ENCODE measurements at places on chromosomes 11 and 22. TPM values are rescaled to one million over a fixed set of nuclear protein-coding genes. Genes with fewer than 3 reads are reported as not detected.

Gene EFCAB6
- 3.2 TPM for total RNA-seq

Gene SAC3D1
- total RNA-seq: 9.6 TPM

Gene IFT27
- total RNA-seq: 8.0 TPM

Gene MPST
- total RNA-seq: 193 TPM

Gene MYBPC3
- total RNA-seq: 0.19 TPM

Gene TRIM49D1
- total RNA-seq: not detected

GRCh38 chr11:134349109-134349801 lies 17.5 kb downstream of the GLB1L2 start:
- DNase-seq: no peak

- DNase-seq: no peak
These were observed 9.2 kb upstream of the CELSR1 start for GRCh38 chr22:46546466-46547178.

DNA sequence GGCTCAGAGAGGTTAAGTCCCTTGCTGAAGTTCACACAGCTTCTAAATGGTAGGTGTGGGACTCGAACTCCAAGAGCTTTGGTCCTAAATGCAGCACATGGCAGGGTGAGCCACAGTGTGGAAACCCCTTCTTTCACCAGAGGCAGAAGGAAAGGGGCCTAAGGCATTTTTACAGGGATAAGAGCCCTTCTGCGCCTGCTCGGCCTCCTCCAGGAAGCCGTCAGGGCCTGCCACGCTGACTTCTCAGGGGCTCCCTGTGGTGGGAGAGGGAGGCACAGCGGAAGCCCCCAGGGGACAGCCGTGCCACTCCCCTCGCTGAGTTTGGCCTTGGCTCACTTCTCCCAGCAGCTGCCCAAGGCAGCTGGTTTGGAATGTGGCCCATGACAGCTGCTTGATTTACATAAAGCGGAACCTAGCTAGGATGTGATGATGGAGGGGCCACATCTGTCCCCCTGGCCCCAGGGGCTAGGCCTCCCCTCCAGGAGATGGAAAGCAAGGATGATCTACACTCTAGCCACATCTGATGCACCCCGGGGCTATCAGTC lies 35.4 kb downstream of the CD82 start:
- DNase-seq: no peak

GRCh38 chr11:19961225-19961624 lies 199.1 kb downstream of the DBX1 start:
- DNase-seq: no peak

- no peak for DNase-seq
These were observed 62.7 kb downstream of the PAK1 start for GRCh38 chr11:77411137-77411707.

DNA sequence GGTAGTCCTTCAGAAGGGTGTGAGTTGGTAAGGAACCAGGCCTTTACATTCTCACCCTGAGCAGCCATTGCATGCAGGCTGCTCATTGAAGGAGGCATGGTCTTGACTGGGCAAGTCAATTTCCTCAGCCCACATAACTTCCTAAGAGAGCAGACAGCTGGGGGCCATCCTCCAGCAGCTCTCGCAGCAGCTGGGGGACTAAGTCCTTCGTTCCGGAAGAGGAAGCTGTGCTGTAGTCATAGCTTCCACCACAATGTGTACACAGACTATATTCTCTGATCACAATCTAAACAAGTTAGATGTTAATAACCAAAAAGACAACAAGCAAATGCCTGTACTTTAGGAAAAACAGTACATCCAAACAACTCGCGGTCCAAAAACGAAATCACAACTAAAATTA lies 30.1 kb upstream of the MPPED1 start:
- DNase-seq: no peak

DNA sequence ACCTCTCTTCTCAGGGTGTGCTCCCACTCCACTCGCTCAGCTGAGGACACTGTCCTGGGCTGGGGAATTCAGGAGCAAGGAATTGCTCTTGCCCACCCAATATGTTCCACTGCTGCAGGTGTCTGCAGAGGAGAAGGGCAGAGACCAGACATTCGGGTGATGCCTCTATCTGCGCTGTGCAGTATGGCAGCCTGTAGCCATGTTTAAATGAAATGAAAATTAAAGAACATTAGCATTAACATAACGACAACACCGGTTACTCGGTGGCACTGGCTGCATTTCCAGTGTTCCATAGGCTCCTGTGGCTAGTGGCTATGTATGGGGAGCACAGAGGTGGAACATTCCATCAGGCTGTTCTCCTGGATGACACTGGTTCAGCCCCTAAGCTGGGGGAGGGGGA lies 104.4 kb downstream of the NECTIN1 start:
- DNase-seq: no peak

GRCh38 chr11:15136166-15136565 lies 21.4 kb downstream of the INSC start:
- no peak for DNase-seq

- DNase-seq: no peak
These were observed 74.1 kb downstream of the PHF21B start for GRCh38 chr22:44935724-44936123.

- DNase-seq: no peak
These were observed 119.5 kb downstream of the ENTHD1 start for GRCh38 chr22:39773976-39774539.

All from omental fat pad (tissue), 4 donors.